ENCODE measurements at places on chromosomes 6 and 20.

DNA sequence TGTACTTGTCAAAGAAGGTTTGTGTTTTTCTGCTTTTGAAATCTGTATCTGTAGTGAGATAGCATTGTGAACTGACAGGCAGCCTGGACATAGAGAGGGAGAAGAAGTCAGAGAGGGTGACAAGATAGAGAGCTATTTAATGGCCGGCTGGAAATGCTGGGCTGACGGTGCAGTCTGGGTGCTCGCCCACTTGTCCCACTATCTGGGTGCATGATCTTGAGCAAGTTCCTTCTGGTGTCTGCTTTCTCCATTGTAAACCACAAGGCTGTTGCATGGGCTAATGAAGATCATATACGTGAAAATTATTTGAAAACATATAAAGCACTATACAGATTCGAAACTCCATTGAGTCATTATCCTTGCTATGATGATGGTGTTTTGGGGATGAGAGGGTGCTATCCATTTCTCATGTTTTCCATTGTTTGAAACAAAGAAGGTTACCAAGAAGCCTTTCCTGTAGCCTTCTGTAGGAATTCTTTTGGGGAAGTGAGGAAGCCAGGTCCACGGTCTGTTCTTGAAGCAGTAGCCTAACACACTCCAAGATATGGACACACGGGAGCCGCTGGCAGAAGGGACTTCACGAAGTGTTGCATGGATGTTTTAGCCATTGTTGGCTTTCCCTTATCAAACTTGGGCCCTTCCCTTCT, 18.4 kb downstream of the CD83 start:
- DNase-seq, result no peak

DNA sequence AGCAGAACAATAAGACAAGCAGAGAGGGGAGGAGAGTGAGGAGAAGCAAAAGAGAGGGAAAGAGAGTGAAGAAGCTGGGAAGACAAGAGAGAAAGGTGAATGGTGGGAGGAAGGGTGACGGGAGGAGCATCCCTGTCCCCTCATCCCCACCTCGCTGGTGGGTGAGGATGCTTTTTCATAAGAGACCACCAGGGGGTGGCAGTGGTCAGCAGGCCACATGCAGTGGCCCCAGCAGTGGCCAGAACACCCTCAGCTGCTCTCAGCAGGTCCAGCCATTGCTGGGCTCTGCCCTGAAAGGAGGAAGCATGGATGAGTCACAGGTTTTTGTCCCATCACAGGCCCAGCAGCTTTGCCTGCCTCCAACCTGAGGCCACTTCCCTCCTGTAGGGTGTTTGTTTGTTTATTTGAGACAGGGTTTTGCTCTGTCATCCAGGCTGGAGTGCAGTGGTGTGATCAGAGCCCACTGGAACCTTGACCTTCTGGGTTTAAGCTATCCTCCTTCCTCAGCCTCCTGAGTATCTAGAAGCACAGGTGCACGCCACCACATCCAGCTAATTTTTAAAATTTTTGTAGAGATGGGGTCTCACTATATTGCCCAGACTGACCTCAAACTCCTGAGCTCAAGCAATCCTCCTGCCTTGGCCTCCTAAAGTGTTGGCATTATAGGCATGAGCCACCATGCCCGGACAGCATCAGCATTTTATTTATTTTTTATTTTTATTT, 24.0 kb downstream of the FGD2 start:
- peak; percentile 35 for DNase-seq

- DNase-seq, result no peak
These were observed 105.4 kb upstream of the RIN2 start for GRCh38 chr20:19652591-19653026.

DNA sequence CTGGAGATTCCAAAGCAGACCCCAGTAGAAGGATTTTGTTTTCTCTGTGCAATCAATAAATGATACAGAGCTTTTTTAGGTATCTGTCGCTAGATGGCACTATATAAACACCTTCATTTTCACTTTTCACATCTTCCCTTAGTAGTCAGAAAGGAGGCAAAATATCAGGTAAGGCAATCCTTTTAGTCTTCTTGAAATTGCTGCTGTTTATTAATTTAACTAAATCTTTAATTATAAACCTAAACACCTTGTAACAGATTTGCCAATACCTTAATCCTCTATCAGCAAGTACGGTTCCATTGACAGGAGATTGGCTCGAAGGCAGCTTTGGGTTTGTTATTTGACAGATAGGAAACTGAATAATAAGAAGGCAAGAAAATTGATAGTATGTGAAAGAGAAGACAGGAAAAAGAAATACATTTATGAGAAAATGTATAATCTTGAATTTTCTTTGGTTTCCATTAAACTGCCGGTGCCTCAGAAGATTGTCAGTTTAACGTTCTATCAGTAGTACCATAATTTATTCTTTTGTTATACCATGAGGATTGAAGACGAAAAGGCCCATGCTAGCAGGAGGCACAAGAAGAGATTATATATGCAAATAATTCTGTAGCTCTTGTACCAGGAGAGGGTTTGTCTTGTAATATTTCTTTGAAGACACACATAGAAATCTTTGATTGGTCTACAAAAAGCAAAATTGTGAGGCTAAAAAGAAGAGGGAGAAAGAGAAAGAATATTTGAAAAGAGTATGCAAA, 23.5 kb upstream of the IBTK start:
- peak; percentile 76 for DNase-seq

- DNase-seq, result no peak
These were observed 95.3 kb downstream of the NFATC2 start for GRCh38 chr20:51447097-51447764.

GRCh38 chr6:73644030-73644429, 9.8 kb downstream of the SLC17A5 start:
- no peak for DNase-seq

- no peak for DNase-seq
These were observed 112.4 kb downstream of the TAF4 start for GRCh38 chr20:61953037-61954021.

GRCh38 chr6:11711984-11712711, 66.5 kb downstream of the ADTRP start:
- no peak for DNase-seq

- no peak for DNase-seq
These were observed 12.1 kb downstream of the APMAP start for GRCh38 chr20:24980291-24981053.

- no peak for DNase-seq
These were observed 82.9 kb downstream of the ZNF217 start for GRCh38 chr20:53510704-53511103.

- no peak for DNase-seq
These were observed 627 bp upstream of the EIF6 start for GRCh38 chr20:35284992-35285805.

DNA sequence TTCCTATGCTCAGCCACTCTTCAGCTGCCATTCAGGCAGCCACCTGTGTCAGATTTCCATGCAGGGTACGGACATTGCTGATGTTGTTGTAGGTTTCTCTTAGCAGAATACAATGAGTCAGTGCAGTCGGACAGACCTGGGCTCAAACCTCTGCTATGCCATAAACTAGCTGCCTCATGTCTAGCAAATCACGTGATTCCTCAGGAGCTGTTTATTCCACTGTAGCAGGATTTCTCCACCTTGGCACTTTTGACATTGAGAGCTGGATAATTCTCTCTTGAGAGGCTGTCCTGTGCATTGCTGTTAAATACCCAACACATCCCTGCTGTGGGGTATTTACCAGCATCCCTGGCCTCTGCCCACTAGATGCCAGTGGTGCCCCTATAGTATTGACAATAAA, 413.8 kb upstream of the CDH4 start:
- DNase-seq, result no peak

DNA sequence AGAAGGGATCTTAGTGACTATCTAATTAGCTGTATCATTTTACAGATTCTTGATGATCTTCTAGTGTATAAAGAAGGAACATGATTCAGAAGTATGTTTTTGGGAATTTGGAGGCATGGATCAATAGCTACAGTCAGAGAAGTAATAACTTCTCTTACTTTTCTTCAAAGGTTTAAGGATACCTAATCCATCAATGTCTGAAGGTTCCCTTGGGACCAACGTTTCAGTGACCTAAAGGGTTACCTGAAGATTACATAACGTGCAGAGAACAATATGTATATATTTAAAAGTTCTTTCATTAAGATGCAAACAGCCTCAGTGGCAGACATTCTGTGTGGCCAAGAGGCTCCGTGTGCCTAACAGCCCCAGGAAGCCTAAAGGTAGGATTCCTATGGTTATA, 3.2 kb downstream of the HDAC2 start:
- DNase-seq, result no peak

GRCh38 chr6:3997177-3997770, 81.7 kb downstream of the FAM217A start:
- DNase-seq, result no peak

DNA sequence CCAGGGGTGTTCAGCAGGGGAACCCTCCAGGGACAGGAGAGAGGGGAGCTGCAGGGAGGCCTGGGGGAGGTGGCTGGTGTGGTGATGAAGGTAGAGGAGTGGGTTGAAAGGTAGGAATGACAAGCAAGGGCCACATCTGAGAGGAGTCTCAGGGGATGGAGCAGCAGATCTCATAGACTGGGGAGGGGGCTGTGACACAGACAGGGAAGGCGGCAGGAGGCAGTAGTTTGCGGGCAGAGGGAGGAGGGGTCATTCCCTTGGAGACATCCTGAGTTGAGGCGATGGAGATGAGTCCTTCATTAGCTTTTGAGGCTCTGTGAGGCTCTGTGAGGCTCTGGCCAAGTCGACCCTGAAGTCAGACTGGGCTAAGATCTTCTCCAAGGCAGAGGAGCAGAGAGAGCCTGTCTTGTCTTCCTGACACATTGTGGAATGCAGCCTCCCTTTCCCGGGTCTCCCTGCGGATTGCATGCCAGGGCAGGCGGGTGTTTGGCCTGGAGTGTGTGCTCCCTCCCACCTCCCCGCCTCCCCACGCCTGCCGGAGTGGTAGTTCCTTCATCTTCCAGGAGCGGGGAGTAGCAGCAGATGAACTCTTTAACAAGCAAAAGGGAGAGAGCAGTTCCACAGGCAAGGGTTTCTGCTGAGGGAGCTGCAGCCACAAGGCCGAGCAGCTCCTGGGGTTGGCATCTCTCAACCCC, 34.3 kb upstream of the MLN start:
- no peak for DNase-seq

GRCh38 chr20:56433880-56434255, 21.8 kb downstream of the CASS4 start:
- no peak for DNase-seq

DNA sequence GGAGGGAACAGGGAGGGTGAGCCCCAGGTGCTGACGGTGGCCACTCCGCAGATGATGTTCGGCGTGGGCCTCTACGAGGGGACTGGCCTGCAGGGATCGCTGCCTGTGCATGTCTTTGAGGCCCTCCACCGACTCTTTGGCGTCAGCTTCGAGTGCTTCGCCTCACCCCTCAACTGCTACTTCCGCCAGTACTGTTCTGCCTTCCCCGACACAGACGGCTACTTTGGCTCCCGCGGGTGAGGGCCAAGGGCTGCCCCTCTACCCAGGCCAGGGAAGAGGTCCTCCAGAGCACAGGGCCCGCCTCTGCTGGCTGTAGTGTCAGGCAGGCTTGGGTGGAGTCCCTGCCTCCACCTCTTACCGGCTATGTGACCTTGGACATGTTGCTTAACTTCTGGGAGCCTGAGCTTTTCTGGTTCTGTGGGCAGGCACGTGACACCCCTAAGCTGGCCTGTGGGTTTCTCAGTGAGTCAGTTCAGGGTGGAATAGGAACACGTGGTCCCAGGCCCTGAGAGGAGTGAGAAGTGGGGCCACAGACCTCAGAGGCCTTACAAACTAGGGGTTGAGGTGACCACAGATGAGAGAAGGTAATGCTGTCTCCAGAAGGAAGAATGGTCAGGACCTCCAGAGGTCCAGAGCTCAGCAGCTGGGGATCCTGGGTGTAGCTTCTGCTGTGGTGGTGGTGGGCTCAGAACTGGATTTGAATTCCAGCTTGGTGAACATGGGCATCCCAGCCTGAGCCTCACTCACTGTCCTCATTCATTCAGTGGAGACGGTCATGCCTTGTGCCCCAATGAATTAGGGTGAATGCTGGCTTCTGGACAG, 11.9 kb downstream of the PCIF1 start:
- DNase-seq, result no peak

DNA sequence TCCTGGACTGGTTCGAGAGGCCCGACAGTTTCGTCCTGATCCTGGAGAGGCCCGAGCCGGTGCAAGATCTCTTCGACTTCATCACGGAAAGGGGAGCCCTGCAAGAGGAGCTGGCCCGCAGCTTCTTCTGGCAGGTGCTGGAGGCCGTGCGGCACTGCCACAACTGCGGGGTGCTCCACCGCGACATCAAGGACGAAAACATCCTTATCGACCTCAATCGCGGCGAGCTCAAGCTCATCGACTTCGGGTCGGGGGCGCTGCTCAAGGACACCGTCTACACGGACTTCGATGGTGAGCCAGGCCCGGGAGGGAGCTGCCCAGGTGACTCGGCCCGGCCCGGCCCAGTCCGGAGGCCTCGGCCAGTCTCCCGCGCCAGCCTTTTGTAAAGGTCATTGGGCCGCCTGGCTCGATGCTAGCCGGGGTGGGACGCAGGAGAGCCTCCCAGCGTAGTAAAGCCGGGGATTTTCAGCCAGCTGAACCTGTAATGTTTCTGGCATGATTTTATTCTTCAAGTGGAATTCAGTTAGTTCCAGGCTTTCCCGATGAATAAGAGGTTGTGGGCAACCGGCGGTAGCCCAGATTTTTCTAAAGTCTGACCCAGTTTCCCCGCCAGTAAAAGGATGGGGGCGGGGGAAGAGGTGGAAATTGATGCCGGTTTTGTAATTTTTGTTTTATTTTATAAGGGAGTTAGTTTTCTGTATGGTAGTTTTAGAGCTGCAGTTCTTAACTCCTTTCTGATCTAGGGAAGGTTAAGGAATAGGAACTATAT, 1.4 kb downstream of the PIM1 start:
- DNase-seq, result no peak

DNA sequence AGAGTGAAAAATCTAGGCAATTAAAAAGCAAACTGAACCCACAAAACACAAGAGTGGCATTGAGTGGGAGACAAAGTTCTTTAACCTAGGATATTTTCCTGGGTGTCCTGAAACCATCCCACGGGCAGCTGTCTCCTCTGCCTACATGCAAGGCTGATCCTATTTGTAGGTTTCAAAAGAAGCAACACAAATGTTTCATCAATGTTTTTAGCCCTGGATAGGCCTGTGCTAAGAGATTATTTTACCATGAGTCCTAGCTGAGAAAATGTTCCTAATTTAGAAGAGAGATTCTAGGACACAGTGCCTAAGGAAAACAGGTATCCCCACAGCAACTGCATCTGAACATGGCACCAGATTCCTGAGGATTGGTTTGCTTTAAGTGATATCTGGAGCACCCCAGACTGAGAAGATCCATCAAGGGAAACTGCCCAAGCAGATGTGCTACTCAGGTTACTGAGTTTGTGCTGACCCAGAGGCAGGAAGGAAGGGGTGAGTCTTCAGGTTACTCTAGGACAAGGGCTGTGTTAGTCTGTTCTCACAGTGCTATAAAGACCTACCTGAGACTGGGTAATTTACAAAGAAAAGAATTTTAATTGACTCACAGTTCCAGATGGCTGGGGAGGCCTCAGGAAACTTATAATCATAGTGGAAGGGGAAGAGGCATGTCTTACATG, 111.6 kb upstream of the UST start:
- DNase-seq, result no peak

- DNase-seq, result no peak
These were observed 54.6 kb upstream of the RIPOR2 start for GRCh38 chr6:24990236-24990845.

- no peak for DNase-seq
These were observed 138.4 kb downstream of the EYA2 start for GRCh38 chr20:47032933-47033578.

- DNase-seq, result no peak
These were observed 5.6 kb downstream of the PPP1R16B start for GRCh38 chr20:38810926-38811630.

GRCh38 chr6:84967389-84967788, 203.0 kb upstream of the TBX18 start:
- no peak for DNase-seq

Measured in NCI-H774 (cell line).